ENCODE measurements at places on chromosomes 1 and 21.
A peak's percentile ranks its signal among the peaks of the same experiment; 100 is the strongest.

DNA sequence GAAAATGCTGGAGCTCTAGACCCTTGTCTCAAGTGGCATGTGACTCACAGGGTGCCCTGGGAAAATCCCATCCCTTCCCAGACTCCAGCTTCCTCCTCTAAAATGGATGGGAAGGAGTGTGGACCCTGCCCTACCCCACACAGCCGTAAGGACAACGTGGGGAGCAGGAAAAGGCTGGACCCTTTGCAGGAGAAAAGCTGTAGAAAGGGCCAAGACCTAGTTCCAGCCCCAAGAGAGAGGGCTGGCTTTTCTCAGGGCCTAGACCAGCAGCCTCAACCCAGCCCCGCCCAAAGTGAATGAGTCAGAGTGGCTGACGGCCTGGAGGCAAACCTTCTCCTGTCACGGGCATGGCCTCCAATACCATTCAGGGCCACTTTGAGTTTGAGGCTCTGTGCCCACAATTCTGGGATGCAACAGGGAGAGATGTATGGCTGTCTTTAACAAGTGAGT is 1.1 kb downstream of the LAMB3 start:
- DNase-seq: no peak

DNA sequence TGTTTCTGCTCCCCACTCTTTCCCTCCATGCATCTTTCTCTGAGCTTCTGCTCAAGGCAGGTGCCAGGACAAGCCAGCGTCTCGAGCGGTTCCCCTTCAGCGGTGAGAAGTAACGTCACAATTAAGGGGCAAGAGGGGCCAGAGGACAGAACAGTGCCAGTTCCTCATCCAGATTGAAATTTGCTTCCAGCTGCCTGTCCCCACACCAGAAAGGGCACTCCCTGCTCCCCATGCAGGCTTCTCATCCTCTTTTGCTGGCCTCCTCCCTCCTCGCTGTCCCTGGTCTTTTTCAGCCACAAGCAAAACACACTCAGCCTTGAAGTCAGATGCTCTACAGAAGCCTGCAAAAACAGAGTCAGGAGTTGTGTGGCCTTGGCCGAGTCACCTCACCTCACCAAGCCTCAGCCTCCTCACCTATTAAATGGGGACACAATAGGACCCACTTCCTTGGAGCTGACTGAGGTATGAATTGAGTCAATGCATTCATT is 35.0 kb upstream of the ECE1 start:
- no peak for DNase-seq

- DNase-seq: no peak
These were observed 10.0 kb downstream of the RABGAP1L start for GRCh38 chr1:174169342-174169741.

DNA sequence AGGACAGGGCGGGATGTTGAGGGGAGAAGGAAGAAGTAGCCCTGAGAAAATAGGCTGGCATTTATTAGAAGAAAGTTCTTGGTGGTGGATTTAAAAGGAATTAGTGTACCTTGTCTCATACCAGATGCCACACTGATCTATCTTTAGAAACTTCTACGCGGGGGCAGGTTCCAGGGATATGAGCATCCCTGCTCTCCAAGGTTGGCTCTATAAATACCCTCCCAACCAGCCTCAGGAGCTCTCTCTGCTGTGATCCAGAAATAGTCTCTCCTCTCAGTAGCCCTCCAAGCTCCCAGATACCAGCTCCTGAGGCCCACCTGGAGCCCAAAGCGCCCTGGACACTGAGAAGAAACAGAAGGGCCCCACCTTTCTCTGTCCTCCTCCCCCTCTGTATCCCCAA is 128.3 kb upstream of the TNR start:
- no peak for DNase-seq

DNA sequence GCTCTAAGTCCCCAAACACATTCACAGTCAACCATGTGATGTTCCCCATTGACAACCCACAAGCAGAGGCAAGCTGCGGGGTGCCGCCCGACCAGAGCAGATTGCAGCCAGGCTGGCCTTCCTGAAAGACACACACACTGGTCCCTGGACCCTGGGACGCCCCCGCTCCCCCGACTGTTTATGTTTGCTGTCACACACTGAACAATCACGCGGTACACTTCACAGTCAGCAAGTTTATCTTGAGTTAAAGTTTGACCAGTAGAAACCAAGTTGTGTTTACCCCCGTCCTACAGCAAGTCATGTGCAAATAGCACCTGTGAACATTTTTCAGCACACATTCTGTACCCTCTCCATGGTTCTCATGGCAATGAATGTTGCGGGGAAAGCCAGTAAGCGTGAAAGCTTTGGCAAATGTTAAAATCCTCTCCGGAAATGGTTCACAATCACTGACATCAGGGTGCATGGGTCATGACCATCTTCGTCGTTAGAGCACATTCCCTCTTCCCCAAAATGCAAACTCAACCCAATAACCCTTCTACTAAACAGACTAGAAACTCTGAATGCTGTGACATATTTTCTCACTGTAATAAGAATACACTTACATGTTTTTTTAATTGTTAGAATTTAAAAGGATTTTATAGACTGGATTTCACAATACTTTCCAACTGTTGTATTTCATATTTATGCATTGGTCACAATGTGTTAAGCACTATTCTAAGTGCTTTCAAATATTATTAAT is 33.3 kb upstream of the IRF2BP2 start:
- DNase-seq: no peak

- DNase-seq: no peak
These were observed 9.7 kb downstream of the ARHGEF2 start for GRCh38 chr1:155968670-155969069.

GRCh38 chr1:14578156-14578555 is 20.3 kb upstream of the KAZN start:
- DNase-seq: no peak

GRCh38 chr21:23939369-23940065 is 1667.8 kb downstream of the MRPL39 start:
- no peak for DNase-seq

DNA sequence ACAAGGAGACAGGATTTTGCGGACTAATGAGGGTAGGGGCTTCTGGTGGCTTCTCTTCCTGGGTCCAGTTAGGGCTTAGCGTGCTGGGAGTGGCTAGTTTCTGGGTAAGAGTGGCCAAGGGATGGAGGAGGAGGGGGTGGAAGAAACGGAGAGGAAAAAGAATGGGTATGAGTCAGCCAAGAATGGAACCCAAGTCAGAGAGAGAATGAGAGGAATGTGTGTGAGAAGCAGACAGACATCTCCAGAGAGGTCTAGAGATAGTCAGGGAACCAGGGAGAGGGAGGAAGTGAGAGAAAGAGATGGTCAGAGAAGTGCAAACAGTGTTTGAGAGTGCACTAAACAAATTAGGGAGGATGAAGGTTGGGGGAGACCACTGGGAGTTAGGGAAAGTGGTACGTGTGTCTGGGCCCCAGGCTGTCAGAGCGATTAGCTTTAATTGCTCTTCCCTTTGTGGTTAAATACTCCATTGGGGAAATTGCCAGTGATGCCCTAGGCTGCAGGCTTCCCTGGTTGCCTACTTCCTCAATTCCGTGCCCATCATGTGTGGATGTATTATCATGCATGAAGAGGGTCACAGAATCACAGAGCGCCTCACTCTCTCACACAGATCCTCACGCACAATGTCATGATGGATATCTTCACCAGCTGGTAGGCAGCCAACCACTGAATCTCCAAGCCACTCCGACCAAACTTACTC is 1.4 kb downstream of the PEA15 start:
- DNase-seq: no peak

GRCh38 chr1:208766832-208767231 is 522.6 kb upstream of the PLXNA2 start:
- DNase-seq: no peak

GRCh38 chr1:61638911-61639605 is 85.9 kb downstream of the TM2D1 start:
- DNase-seq: no peak

GRCh38 chr1:164804366-164804765 is 245.4 kb downstream of the PBX1 start:
- no peak for DNase-seq

- DNase-seq: peak; percentile 68
These were observed 8.0 kb upstream of the TNFRSF14 start for GRCh38 chr1:2548068-2548589.

- DNase-seq: peak; percentile 7
These were observed 402 bp upstream of the AK4 start for GRCh38 chr1:65147424-65148177.

- DNase-seq: no peak
These were observed 75.7 kb upstream of the RRP15 start for GRCh38 chr1:218209351-218209861.

DNA sequence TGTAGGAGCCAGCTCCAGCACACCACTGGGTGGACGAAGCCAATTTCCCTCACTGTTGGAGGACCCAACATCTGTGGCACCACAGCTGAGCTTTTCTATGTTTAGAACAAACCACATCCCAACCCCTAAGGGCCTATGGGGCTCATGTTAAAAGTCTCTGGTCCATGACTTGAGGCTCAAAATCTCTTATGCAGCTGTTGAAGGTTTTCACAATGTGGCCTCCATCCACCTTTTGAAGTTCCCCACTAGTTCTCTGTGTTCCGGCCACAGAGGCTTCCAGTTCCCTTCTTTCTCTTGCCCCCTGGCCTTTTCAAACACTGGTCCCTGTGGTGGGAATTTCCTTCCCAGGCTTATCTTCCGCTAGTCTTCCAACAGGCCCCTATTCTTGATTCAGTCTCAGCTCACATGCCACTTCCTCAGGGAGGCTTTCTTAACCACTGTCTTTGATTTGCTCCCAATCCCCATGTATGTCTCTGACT is 3.9 kb upstream of the IFNLR1 start:
- no peak for DNase-seq

GRCh38 chr1:172421974-172422604 is 1.6 kb downstream of the C1orf105 start:
- DNase-seq: no peak

GRCh38 chr1:178652506-178653490 is 72.2 kb upstream of the RALGPS2 start:
- no peak for DNase-seq

- DNase-seq: no peak
These were observed 76.0 kb upstream of the PPM1J start for GRCh38 chr1:112790920-112791722.

- DNase-seq: no peak
These were observed 3.6 kb downstream of the CELF3 start for GRCh38 chr1:151713044-151713443.

DNA sequence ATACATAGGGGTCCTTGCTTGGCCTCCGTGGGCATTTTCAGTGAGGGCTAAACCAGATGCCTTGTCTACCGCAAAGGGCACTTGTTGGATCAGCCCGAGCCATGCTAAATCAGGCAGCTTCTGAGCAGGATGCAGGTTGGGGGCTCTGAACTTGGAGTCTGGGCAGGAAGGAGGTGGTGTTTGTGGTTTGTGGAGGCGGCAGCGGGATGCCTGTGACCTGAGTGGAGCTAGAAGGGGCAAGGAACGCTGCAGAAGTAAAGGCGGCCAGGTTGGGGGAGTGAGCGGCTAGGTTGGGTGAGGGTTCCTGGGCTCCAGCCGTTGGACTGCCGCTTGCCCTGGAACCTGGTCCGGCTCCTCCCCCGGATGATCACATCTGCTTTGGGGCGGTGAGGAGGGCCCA is 183.9 kb downstream of the CAMTA1 start:
- no peak for DNase-seq

DNA sequence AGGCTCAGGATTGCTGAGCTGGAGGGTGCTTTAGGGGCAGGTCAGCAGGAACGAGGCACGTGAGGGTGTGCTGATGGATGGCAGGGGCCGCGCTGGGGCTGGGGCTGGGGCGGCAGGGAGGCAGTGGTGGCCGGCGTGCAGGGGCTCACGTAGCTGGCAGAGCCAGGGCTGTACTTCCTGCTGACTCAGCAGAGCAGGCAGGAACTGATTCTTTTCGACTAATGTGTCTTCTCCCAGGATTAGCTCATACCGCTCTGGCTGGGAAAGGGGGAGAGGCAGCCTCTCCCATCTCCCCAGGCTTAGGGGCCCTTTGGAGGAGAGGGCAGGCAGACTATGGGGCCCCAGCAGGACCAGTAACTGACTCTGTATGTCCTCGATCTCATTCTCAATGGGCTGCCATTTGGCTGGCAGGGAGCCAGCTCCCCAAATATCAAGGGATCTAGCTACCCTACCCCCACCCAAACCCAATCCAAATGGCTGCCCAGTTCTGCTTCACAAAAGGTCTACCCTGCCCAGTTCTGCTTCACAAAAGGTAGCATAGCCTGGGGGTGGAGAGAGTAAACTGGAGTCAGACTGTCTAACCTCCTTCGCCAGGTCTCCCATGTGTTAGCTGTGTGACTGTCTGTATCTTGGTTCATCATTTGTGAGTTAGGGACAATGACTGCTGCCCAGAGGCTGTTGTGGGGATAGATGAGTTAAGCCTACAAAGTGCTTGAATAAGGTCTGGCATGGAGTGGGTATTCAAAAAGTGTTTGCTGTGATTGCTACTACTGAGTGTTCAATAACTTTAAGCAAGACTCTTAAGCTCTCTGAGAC is 100.1 kb upstream of the SLC2A1 start:
- no peak for DNase-seq

DNA sequence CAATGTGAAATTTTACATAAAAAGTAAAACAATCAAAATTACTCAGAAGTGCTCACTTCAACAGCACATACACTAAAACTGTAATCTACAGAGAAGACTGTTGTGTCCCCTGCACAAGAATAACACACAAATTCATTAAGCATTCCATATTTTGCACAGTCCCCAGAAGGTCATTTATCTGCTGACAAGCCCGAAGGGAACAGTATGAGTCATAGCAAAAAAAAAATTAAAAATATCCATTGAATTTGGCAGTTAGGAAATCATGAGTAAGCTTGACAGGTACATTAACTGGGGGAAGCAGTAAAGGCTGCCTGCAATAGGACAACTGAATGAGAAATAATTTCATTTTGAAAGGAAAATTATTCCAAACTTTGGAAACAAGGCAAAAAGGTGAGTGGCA is 3.3 kb upstream of the CACYBP start:
- no peak for DNase-seq

DNA sequence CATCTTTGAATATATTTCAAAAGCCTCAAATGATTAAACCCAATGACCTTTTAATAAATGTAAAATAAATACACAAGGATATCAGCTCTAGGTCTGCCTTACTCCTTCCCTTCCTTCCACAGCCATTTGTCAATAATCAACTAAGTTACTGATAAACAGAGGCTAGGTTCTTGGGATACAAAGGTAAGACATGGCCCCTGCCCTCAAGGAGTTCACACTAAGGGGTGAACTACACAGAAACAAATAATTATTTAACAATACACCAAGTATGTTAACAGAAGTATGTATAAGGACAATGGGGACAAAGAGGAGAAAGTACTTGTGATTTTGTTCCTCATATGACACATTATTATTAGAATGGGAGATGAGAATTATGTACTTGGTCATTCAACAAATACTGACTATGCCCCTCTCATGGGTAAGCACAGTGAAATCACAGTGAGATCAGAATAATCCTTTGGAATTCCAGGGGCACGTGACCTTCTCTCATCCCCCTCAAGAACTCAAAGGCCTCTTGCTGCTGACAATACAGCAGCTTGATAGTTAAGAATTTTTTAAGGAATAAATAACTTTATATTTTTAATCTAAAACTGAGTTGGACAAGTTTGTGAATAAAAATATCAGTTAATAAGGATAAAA is 40.2 kb downstream of the ATP1B1 start:
- no peak for DNase-seq

DNA sequence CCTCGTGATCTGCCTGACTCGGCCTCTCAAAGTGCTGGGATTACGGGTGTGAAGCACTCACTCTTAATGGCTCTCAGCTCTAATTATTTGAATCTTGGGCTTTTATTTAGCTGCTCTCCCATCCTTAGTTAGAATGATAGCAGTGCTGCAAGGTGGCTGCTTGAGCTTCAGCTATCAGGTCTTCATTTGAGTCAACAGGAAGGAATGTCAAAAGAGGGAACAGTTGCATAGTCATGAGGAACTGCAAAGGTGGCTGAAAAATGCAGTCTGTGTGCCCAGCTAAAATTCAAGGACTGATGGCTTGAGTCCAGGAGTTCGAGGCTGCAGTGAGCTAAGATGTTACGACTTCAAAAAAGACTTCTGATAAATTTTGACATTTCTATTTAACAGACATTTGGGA is 55.6 kb downstream of the UCK2 start:
- DNase-seq: no peak

Data from stimulated activated CD8-positive, alpha-beta memory T cell treated with anti-CD3 and anti-CD28 coated beads, Interleukin-4, amount 100 ng/mL, for 4 hours (primary cell).